ENCODE measurements at places on chromosomes 7 and 10. TPM values are rescaled to one million over a fixed set of nuclear protein-coding genes. Genes with fewer than 3 reads are reported as not detected.

The RNF32 gene
- total RNA-seq, result 2.8 TPM

The SPDYE1 gene
- under 0.01 TPM for total RNA-seq

The AMPH gene
- 3.6 TPM for total RNA-seq

DNA sequence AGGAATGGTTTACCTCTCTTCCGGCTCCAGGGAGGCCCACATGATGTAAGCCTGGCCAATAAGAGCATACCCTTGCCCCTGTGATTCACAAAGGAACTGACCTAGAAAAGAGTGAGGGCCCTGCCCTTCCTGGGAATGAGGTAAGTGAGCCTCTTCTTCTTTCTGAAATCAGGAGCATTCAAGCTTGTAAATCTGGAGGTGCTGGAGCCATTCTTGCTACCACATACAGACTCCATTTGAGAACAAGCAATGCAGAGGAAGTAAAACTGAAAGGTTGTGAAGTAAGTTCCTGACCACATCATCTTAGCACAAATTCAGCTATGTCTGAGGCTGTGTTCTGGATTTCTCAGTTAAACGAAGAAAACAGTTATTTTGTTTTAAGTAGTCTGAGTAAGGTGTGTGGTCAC is 132.2 kb downstream of the CD36 start:
- DNase-seq, result no peak
- H3K4me1 ChIP-seq, result peaks cover 4% of the 10 kb centered on the region
- no peak overlapping the region for H3K27ac ChIP-seq

DNA sequence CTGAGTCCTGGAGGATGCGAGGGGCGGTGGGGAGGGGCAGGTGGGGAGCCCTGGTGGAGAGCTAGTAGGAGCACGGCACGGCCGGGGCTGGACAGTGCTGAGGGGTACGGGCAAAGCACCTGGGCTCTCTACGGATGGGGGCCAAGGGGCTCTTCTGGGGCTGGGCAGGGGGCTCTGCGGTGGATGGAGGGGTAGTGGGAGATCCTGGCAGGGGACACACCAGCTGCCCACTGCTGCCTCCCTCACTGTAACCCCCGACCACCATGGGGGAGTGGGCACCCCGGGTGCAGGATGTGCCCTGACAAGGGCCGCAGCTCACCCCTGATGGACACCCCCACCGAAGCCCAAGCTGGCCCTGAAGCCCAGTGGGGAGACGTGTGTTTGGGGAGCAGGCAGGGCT is 203.3 kb downstream of the ELFN1 start:
- H3K4me1 ChIP-seq, result no peaks in the 10 kb centered on the region
- no peaks in the 10 kb centered on the region for H3K27me3 ChIP-seq
- H3K36me3 ChIP-seq, result no peaks in the 10 kb centered on the region
- H3K27ac ChIP-seq, result no peak overlapping the region
- no peak for DNase-seq

GRCh38 chr7:151107882-151108281 is 21.6 kb downstream of the AGAP3 start:
- no peaks in the 10 kb centered on the region for H3K36me3 ChIP-seq
- DNase-seq, result no peak
- H3K4me1 ChIP-seq, result peaks cover 5% of the 10 kb centered on the region
- H3K27ac ChIP-seq, result no peak overlapping the region
- H3K27me3 ChIP-seq, result no peaks in the 10 kb centered on the region

DNA sequence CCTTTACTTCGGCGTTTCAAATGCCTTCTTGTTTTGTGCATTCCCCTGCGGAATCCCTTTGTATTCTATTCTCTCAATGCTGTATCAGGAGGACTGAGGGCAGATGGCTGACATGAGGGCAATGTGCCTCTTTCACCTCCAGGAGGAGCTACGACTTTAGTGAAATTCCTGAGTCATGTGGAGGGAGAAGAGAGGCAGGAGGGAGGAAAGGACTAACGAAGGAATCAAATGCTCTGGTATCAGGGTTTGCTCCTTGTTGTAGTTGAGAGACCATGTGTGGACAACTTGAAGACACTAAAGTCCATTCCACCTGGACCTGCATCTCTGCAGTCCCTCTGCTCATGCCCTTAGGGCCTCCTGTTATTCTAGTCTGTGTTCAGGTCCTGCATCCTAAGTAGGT is 40.2 kb upstream of the PRSS58 start:
- no peaks in the 10 kb centered on the region for H3K36me3 ChIP-seq
- H3K27ac ChIP-seq, result no peak overlapping the region
- H3K4me3 ChIP-seq, result no peak overlapping the region
- H3K4me1 ChIP-seq, result no peaks in the 10 kb centered on the region
